H7 (cell line): ENCODE measurements at places on chromosomes 5 and 9.
A peak's percentile ranks its signal among the peaks of the same experiment; 100 is the strongest.

DNA sequence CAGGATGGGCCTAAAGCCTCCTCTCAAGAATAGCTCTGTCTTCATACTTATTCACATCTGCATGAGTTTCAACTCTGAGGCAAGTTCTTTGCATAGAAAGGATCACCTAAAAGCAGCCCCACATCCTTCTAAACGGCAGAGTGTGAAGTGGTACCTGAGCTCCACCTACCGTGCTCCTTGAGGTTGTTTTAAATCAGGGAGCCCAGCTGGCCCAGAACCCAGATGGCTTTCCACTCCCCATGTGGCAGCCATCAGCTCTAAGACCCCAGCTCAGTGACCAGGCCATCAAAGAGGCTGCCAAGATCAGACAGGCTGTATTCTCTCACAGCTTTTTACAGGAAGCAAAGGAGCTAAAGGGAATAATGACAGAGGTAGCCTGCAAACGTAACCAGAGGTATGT lies 299.3 kb downstream of the RASEF start:
- DNase-seq = peak; percentile 55

- no peak for DNase-seq
These were observed 86.2 kb downstream of the ENTREP1 start for GRCh38 chr9:69411246-69411645.

DNA sequence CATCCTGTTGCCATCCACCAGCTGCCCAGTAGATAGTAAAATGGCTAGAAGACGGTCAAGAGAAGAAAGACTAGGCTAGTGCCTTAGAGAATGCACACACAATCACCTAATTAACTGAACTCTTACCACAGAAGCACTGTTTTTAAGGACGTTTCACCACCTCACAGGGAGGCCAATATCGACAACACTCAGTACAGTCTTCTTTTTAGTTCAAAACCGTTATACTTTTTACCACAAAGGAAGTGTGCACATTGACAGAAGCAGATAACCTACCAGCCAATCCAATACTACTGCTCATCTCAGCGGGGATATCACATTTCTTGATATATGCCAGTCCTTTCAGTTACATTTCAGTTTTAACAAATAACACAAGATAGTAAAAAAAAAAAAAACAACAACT lies 122.3 kb downstream of the GNAQ start:
- no peak for DNase-seq

DNA sequence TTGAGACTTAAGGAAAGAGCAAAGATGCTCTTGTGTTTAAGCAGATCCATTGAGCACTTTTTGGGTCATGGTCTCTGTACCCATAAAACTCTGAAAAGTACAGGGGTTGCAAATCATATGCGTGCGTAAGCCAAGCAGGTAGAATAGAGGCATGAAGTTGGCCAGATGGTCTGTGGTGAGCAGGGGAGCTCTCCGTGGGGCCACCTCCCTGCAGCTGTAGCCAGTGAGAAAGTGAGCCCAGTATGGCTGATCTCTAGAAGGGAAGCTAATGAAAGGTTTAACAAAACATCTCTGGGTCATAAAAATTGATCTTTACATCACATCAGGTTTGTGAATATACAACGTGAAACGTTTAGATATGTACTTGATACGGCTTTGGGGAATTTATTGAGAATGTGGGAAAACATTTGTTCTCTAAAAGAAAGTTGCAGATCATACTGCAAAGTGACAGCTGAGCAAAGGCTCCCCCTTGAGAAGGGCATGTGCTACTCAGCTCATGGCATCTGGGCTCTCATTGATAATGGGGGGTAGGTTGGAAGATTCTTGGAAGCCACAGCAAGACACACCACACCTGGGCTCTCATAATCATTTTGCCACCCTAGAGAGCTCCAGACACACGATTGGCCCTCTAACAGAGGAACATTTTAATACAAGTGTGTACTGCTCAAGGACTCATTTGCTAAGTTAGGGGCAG lies 30.6 kb downstream of the SH3GL2 start:
- DNase-seq = no peak

DNA sequence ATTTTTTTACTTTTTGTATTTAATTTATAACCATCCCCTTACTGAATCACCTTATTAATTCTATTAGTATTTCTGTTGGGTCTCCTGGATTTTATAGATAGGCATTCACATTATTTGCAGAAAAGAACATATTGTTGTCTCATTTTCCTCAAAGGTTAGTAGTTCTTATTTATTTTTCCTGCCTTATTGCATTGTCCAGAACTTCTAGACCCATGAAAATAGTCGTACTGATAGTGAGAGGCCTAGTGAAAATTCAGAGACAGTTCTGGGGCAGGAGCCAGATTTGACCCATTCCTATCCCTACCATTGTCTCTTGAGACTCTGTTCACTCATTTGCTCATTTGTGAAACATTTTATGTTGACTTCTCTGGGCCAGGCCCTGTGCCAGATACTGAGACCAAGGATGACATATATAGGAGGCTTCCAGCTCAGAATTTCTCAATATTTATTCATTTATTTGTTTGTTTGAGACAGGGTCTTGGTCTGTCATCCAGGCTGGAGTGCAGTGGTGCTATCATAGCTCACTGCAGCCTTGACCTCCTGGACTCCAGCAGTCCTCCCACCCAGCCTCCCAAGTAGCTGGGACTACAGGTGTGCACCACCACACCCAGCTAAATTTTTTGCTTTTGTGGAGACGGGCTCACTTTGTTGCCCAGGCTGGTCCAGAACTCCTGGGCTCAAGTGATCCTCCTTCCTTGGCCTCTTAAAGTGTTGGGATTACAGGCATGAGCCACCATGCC lies 34.7 kb downstream of the COL27A1 start:
- DNase-seq = no peak

DNA sequence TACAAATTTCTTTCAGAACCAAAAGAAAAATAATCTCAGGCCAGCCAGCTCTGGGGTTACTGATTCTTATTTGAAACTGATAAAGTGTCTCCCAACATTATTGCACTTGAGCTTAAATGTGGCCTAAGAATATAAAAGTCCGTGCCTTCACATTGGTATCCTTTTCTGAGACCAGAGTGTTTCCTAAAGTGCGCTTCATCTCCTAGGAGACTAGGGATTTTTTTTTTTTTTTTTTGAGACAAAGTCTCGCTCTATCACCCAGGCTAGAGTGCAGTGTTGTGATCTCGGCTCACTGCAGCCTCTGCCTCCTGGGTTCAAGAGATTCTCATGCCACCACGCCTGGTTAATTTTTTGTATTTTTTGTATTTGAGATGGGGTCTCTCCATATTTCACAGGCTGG lies 23.6 kb upstream of the KCNIP1 start:
- no peak for DNase-seq

GRCh38 chr9:88653911-88654310 lies 118.9 kb downstream of the NXNL2 start:
- DNase-seq = no peak

DNA sequence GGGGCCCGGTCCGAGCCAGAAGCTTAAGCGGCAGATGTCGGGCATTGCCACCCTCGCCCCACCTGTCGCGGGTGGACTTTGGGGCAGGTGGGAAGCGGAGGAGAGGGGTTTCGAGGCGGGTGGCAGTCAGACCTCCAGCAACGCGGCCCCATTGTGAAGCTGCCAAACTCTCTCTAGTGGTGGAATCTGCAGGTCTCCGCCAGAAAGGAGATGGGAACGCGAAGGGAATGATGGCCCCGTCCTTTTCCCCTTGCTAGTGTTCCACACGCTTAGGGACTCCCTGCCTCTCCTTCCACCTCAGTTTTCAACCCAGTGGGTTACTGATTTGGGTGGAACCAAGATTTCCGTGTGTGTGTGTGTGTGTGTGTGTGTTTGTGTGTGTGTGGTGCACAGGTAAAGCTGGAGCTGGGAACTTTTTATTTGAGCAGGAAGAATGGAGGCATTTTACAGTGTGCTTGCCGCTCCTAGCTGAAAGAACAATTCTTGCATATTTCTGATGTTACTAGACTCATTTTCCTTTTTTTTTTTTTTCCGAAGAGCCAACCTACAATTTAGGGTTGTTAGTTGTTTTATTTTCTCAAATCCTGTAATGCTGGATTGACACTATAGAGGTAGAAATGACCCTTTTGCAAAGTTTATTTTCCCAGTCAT lies 1.3 kb downstream of the MACIR start:
- DNase-seq = no peak

DNA sequence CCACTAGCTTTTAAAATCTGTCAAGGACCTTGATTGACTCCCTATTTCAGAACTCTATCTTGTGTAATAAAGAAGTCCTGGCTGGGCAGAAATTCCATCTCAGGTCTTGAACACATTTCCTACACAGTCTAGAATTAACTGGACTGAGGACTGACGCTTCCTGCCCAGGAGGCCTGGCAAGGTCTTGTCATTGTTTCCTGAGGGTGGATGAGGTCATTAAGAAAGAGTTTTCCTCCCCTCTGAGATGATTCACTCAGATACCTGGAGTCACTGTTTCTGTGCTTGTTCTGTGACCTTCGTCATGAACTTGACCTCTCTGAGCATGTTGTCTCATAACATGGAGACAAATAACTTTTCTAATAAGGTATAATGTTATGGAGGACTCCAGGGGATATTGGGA lies 10.0 kb downstream of the MTAP start:
- DNase-seq = no peak

GRCh38 chr5:8538821-8539220 lies 669.9 kb downstream of the MTRR start:
- no peak for DNase-seq

DNA sequence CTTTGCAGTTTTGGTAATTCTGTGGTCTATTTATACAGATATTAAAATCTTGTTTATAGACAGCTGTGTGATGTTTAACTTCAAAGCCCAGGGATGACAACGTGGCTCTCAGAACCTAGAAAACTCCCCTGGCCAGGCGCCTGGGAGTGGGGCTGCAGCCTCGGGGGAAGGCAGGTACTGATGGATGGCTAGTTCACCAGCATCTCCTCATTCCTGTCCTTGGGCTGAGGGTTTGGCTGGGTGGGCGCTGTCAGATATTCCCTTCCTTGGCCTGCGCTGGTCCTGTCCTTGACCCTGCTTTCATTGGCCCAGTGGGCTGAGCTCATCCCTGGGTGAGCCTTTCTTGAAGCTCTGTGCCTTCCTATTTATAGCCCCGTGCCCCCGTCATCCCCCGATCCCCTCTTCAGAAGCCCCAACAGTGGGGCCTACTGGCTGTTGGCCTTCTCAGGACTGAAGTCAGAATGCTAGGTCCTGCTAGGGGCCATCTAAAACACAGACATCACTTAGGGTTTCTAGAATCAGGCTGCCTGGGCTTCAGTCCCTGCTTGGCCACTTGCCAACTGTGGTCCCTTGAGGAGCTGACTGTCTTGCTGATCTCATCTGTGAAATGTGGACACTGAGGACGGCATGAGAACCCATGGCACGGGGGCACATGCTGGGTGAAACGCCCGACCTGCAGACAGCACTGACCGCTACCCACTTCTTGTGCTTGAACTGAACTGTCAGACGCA lies 20.9 kb downstream of the SH3GLB2 start:
- DNase-seq = no peak

GRCh38 chr5:150484964-150485692 lies 22.8 kb upstream of the NDST1 start:
- no peak for DNase-seq

DNA sequence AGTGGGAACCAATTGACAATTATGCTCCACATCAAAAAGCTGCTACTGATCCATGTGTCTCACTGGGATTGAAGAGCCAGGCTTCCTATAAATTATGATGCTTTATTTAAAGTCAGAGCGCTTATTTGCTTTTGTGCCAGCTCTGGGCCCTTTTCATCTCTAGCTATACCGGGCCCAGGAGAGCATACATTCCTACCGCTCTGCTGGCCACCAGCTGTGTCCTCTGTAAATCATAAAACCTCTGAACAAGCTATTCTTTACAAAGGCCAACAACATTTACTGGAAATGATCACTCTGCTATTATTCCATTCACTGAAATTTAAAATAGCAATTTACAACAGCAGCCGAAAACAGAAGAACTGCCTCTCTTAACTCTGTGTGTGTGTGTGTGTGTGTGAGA lies 86.6 kb downstream of the ZNF608 start:
- DNase-seq = no peak

- no peak for DNase-seq
These were observed 13.3 kb upstream of the HSDL2 start for GRCh38 chr9:112366591-112366990.

- no peak for DNase-seq
These were observed 24.2 kb upstream of the ZNF618 start for GRCh38 chr9:113851873-113852272.

- DNase-seq = no peak
These were observed 255.3 kb downstream of the KIF4B start for GRCh38 chr5:155268770-155269425.
